Dermis microvascular lymphatic vessel endothelial cell (primary cell): ENCODE measurements at places on chromosomes 11 and 22. TPM values are rescaled to one million over a fixed set of nuclear protein-coding genes. Genes with fewer than 3 reads are reported as not detected.

The RCOR2 gene
- 0.13 TPM in 2 replicates for total RNA-seq

The MS4A6A gene
- total RNA-seq = 0.26 and 0.63 TPM in 2 replicates

The BID gene
- 49.7 and 63.1 TPM in 2 replicates for total RNA-seq

The NLRX1 gene
- total RNA-seq = 11.0 and 16.1 TPM in 2 replicates

The TMEM191C gene
- total RNA-seq = 0.13 and 0.39 TPM in 2 replicates
